Tibial nerve (tissue), 4 donors: ENCODE measurements at places on chromosomes 12 and 14. TPM values are rescaled to one million over a fixed set of nuclear protein-coding genes. Genes with fewer than 3 reads are reported as not detected.

Gene SARNP
- total RNA-seq = 46.2 TPM

DNA sequence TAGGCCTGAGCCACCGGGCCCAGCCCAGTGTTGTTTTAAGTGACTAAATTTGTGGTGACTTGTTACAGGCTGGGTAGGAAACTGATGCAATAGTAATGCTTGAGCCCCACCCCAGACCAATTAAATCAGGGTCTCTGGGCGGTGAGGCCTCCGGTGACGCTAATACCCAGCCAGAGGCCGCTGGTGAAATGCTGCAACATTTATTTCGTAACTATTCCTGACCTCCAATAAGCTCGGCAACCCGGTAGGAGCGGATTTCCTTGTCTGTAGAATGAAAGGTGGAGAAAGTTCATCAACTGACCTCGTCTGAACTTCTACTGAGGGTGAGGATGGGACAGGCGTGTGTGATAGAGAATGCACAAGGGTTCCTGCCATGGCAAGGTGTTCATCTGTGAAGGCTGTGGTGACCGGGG, 42.3 kb downstream of the FZD10 start:
- no peak overlapping the region for H3K4me3 ChIP-seq
- no peak for DNase-seq
- H3K36me3 ChIP-seq = no peaks in the 10 kb centered on the region
- H3K27me3 ChIP-seq = no peaks in the 10 kb centered on the region
- no peaks in the 10 kb centered on the region for H3K4me1 ChIP-seq
- no peak overlapping the region for H3K27ac ChIP-seq

- peaks cover 13% of the 10 kb centered on the region for H3K4me1 ChIP-seq
- H3K4me3 ChIP-seq = no peak overlapping the region
- no peak for DNase-seq
- no peaks in the 10 kb centered on the region for H3K36me3 ChIP-seq
- H3K27me3 ChIP-seq = no peaks in the 10 kb centered on the region
- no peak overlapping the region for H3K27ac ChIP-seq
These were observed 108.6 kb upstream of the FLRT2 start for GRCh38 chr14:85421186-85421877.

GRCh38 chr12:100498141-100498540, 24.5 kb downstream of the NR1H4 start:
- no peak overlapping the region for H3K4me3 ChIP-seq
- DNase-seq = no peak
- no peaks in the 10 kb centered on the region for H3K36me3 ChIP-seq
- H3K4me1 ChIP-seq = no peaks in the 10 kb centered on the region
- H3K27ac ChIP-seq = no peak overlapping the region

- H3K4me1 ChIP-seq = no peaks in the 10 kb centered on the region
- no peaks in the 10 kb centered on the region for H3K36me3 ChIP-seq
- H3K27me3 ChIP-seq = no peaks in the 10 kb centered on the region
- no peak for DNase-seq
These were observed 422.3 kb upstream of the DCN start for GRCh38 chr12:91604897-91605296.

DNA sequence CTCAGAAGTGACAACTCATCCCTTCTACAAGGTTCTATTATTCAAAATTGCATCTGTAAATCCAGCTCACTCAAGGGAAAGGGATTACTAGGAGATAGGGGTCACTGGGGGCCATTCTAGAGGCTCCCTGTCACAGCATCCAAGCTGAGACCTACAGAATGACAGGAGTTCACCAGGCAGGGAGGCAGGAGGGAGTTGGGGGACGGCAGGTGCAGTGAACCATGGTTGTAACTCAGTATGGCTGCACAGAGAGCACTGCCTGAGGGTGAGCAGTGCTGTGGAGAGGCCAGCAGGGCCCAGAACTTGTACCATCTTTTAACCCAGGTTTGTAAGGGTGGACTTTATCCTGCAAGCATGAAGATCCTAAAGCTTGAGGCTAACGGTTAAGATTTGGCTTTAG, 37.9 kb upstream of the SINHCAF start:
- DNase-seq = no peak
- peaks cover 11% of the 10 kb centered on the region for H3K4me1 ChIP-seq
- H3K27me3 ChIP-seq = no peaks in the 10 kb centered on the region
- no peaks in the 10 kb centered on the region for H3K36me3 ChIP-seq
- no peak overlapping the region for H3K27ac ChIP-seq

DNA sequence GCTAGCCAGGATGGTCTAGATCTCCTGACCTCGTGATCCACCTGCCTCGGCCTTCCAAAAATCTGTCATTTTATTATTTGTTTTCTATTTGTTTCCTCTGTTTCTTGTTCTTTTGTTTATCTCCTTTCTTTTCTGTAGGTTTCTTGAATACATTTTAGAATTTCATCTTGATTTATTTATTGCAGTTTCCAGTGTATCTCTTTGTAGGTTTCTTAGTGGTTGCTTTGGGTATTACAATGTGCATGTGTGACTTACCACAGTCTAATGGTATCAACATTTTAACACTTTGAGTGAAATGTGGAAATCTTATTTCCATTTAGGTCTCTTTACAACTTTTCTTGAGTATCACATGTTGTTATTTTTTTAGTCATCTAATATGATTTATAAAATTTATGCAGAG, 29.9 kb upstream of the MUCL1 start:
- no peaks in the 10 kb centered on the region for H3K27me3 ChIP-seq
- H3K27ac ChIP-seq = no peak overlapping the region
- no peak overlapping the region for H3K4me3 ChIP-seq
- H3K36me3 ChIP-seq = no peaks in the 10 kb centered on the region
- DNase-seq = no peak
